Uterine smooth muscle cell (primary cell): ENCODE measurements at places on chromosomes 5 and 9. TPM values are rescaled to one million over a fixed set of nuclear protein-coding genes. Genes with fewer than 3 reads are reported as not detected.

Gene PPP2R2B
- total RNA-seq: 0.87 and 1.3 TPM in 2 replicates

Gene TRIO
- total RNA-seq: 266 and 274 TPM in 2 replicates

Gene DAB2IP
- total RNA-seq: 7.5 and 14.4 TPM in 2 replicates

Gene CDC20B
- total RNA-seq: under 0.01 and 0.22 TPM in 2 replicates

Gene TLX3
- total RNA-seq: not detected in 2 replicates

Gene GTF3C4
- 11.2 and 14.2 TPM in 2 replicates for total RNA-seq

Gene SRD5A1
- total RNA-seq: 13.6 and 16.3 TPM in 2 replicates

Gene ZFR
- 76.6 and 89.6 TPM in 2 replicates for total RNA-seq

Gene PPIP5K2
- 52.9 and 60.6 TPM in 2 replicates for total RNA-seq

Gene MAML1
- total RNA-seq: 6.2 TPM in 2 replicates

Gene COL15A1
- 23.9 and 104 TPM in 2 replicates for total RNA-seq

Gene OR2Y1
- total RNA-seq: not detected in 2 replicates

Gene MYMK
- not detected in 2 replicates for total RNA-seq

Gene F2R
- 56.9 and 97.0 TPM in 2 replicates for total RNA-seq

Gene ADAMTSL2
- not detected in 2 replicates for total RNA-seq

Gene PCDHB14
- total RNA-seq: 0.11 and 0.12 TPM in 2 replicates

Gene EIF4E1B
- total RNA-seq: not detected in 2 replicates

Gene FAM221B
- total RNA-seq: not detected in 2 replicates

Gene OTULIN
- 25.9 and 27.4 TPM in 2 replicates for total RNA-seq

Gene SELENOP
- 25.0 and 63.2 TPM in 2 replicates for total RNA-seq

Gene CATSPER3
- 0.12 and 0.22 TPM in 2 replicates for total RNA-seq

Gene ARRDC3
- total RNA-seq: 85.4 and 110 TPM in 2 replicates

Gene ROR2
- total RNA-seq: 8.9 and 18.7 TPM in 2 replicates

Gene IFNA2
- not detected in 2 replicates for total RNA-seq

Gene FBP1
- not detected in 2 replicates for total RNA-seq

Gene ORM2
- total RNA-seq: not detected in 2 replicates
